ENCODE measurements at places on chromosomes 5 and 9. TPM values are rescaled to one million over a fixed set of nuclear protein-coding genes. Genes with fewer than 3 reads are reported as not detected.

The LRRC19 gene
- total RNA-seq, result not detected

The FGF18 gene
- total RNA-seq, result not detected

The TIMD4 gene
- total RNA-seq, result not detected

The IFNA21 gene
- not detected for total RNA-seq

The PCDHB15 gene
- 0.17 TPM for total RNA-seq

The MEF2C gene
- 1.9 TPM for total RNA-seq
